AG09309 (cell line): ENCODE measurements at places on chromosomes 12 and 14.

- no peak for DNase-seq
Observed at GRCh38 chr12:23775208-23775607, 174.3 kb downstream of the SOX5 start.

GRCh38 chr12:20211981-20212421 lies 156.3 kb upstream of the PDE3A start:
- no peak for DNase-seq

DNA sequence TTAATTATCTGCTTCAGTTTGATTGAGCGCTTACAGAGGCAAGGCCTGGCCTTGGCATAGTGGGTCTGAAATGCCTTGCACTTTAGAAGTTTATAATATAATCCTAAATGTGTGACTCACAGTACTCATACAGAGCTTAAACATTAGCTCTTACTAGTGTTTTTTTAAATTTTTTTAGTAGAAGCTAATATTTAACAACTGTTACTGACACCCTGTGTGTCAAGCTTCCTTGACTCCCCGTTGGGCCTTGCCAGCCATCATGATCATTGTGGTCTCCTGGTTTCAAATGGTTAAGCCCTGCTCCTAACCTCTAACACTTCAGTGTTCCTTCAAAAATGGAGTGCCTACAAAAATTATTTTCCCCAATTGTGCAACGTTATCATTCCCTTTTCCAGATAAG lies 126.9 kb downstream of the GALC start:
- no peak for DNase-seq

DNA sequence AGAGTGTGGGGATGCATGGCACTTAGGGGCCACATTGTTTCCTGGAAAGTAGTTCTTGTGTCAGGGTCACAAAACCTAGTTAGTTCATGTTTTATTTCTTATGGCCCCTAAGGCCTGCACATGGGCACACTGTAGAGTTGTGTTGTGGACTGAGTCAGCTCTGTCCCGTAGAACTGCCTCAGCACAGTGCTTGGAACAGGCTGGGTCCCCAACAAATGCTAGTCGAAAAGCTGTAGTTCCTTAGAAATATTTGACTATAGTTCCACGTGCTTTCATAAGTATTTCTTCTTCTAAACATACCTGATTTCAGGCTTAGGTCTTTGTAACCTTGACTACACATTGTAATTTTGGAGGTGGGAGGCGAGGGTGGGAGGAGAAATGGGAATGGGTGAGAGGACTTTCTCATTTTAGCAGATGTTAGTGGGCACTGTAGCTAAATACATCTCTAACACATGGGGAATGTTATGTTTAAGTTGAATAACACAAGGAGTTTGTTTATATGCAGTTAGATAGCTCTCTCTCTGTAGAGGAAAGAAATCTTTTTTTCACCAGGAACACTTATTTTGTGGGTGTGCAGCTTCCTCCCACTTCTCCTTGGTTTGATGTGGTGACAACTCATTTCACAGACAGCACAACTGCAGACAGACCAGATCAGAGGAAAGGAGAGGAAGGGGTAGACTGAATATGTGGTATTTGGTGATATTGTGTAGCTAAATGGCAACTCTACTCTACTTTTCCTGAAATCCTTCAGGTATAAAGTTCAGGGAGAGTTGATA lies 39.5 kb upstream of the DACT1 start:
- no peak for DNase-seq

- peak; percentile 46 for DNase-seq
Observed at GRCh38 chr14:73180385-73180805, 44.1 kb downstream of the PSEN1 start.

GRCh38 chr12:96493106-96493505 lies 3.7 kb downstream of the CFAP54 start:
- DNase-seq, result no peak

DNA sequence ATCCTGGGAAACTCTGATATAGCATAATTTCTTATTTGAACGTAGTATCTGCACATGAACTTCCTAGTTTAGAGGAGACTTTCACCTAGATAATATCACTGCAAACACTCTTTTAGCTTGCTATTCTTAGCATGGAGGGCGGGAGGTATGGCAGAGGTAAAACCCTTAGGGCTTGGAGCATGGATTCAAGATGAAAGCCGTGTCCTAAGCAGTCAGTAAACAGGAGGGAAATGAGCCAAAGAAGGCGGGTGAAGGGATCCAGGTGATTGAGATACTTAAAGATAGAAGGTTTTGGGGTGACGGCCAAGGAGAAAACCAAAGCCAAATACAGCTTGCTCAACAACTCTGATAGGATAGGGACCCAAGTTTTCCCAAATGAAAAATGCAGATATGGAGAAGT lies 107.1 kb upstream of the BCAT1 start:
- no peak for DNase-seq

- DNase-seq, result no peak
Observed at GRCh38 chr12:30533558-30534265, 162.0 kb downstream of the IPO8 start.

DNA sequence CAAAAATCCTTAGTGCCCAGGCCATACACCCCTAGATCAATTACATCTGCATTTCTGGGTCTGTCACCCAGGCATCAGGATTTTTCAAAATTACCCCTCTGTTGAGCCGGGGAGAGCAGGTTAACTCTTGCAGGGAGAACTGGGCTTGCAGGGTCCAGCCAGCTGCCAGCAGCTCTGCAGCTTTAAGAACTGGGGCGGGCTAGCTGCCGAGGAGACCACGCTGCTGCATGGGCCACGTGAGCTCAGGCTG lies at the start of gene DGLUCY:
DGLUCY (plus strand) TSS at position 245 of the 250 bp plus-strand sequence. CDS start 46,222 bp downstream, outside the sequence.
- no peak for DNase-seq

- DNase-seq, result no peak
Observed at GRCh38 chr14:104550861-104551728, 28.5 kb upstream of the C14orf180 start.

- DNase-seq, result no peak
Observed at GRCh38 chr12:8917751-8918150, 3.4 kb downstream of the PHC1 start.

- no peak for DNase-seq
Observed at GRCh38 chr12:56425193-56425592, 24.0 kb downstream of the TIMELESS start.

GRCh38 chr14:93787465-93788292 lies 606 bp downstream of the PRIMA1 start:
- no peak for DNase-seq

GRCh38 chr14:104224131-104224505 lies 85.7 kb downstream of the KIF26A start:
- DNase-seq, result no peak

DNA sequence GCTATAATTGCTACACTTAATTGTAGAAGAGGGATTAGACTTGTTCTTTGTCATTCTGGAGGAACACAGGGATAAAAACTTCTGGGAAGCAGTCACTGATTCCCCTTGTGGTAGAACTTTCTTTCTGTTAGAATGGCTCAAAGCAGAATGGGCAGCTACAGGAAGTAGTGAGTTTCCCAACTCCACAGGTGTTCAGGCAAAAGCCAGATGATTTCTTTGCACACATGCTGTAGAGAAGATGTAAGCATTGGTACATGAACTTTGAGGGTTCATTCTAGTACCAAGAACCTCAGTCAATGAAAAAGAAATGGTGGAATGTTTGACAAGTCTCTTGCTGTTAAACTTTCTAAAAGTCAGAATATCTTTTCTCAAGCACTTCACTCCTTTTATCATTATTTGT lies 4.3 kb downstream of the NDUFA9 start:
- no peak for DNase-seq

DNA sequence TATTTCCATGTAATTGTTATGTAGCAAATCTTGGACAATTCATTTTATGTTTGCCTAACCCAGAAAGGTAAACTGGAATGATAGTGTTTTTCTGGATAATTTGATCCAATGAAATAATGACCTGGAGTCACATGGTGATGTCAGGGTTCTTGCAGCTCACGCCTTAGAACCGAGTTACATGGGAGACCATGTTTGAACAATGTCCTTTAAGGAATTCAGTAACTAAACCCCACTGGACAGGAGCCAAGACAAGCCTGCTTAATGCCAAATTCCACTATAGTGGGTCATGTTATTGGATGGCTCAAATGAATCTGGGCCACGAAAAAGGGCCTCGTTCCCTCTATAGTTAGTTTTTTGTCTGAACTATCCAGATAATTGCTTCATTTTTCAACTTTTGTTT lies 255.8 kb upstream of the HMGA2 start:
- no peak for DNase-seq

GRCh38 chr12:12357719-12358461 lies 1.0 kb downstream of the BORCS5 start:
- no peak for DNase-seq

DNA sequence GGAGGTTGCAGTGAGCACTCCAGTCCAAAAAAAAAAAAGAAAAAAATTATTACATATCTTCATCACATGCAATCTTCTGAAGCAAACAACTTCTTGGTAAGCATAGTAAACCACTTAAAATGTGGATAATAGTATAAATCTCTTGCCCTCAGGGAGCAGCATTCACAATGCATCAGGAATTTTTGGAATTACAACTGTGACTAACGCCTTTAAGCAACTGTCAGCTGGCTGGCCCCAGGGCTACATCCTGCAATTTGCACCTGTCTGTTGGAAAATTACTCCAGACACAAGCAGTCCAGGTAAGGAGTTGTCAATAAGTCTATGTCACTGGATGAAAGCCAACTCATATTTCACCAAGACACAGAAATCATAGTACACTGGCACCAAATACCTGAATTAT lies 5.5 kb upstream of the SLC7A7 start:
- DNase-seq, result no peak
